ENCODE measurements at places on chromosomes 7 and 10.

DNA sequence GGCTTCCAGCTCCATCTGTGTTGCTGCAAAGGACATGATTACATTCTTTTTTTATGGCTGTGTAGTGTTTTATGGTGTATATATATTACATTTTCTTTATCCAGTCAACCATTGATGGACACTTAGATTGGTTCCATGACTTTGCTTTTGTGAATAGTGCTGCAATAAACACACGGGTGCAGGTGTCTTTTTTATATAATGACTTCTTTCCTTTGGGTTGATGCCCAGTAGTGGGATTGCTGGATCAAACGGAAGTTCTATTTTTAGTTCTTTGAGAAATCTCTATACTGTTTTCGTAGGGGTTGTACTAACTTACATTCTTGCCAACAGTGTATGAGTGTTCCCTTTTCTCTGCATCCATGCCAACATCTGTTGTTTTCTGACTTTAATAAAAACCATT, 189.7 kb downstream of the ACTR3B start:
- no peak for DNase-seq

- peak; percentile 7 for DNase-seq
Measured at GRCh38 chr10:121823993-121824463, 103.8 kb downstream of the ATE1 start.

DNA sequence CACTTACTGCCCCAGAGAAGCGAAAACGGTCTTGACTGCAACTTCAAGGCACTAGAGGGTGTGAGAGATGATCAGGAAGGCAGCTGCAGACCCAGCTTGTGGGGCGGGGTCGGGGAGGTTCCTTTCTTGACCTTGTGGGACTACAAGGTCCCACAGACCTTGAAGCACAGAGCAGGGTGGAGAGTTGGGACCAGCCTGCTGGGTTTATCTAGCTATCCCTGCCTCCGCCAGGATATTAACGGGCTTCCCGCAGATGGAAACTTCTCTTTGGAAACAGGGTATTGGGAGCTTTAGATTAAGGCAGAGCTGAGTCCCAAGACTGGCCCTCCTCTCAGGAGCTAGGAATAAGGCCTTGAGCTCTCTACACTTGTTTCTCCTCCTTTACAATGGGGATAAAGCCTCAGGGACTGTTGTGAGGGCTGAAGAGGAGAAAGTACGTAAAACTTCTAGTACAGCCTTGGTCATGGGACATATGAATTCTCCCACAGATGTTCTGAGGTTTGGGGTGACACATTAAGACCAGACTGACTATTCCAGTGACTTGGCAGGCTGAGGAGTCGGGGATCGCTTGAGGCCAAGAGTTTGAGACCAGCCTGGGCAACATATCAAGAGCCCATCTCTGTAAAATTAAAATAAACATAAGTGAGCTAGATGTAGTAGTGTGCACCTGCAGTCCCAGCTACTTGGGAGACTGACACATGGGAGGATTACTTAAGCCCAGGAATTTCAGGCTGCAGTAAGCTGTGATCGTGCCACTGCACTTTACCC, 153.2 kb downstream of the CDH23 start:
- DNase-seq, result no peak

DNA sequence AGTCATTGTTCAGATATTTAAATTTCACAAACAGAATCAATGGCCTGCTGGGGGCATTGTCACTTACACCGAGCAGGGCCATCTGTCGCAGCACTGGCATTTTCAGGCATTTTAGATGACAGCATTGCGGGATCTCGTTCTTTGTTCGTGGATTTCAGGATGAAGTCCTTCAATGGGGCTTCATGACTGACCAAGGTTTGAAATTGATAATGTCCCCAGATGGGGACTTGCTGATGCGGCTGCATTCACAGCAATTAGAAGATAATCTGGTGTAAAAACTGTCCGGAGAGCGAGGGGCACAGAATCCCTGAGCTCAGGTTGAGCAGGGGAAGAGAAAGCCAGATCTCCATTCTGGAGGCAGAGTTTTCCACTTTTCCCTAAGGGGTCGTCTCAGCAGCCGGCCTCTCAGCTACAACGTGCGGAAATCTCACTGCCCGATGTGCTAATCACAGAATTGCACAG, 1.9 kb upstream of the C7orf33 start:
- no peak for DNase-seq

DNA sequence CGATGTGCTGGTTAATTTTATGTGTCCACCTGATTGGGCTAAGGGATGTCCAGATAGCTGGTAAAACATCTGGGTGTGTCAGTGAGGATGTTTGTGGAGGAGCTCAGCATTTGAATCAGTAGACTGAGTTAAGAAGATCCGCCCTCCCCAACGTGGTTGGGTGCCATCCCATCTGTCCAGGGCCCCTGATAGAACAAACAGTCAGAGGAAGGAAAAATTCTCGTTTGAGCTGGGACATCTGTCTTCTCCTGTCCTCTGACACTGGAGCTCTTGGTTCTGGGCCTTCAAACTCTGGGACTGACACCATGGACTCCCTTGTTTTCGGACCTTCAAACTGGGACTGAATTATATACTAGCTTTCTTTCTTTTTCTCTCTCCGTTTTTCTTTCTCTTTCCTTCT, 59.6 kb downstream of the CARD11 start:
- no peak for DNase-seq

GRCh38 chr10:126087796-126088505, 191.6 kb downstream of the FANK1 start:
- DNase-seq, result peak; percentile 38

DNA sequence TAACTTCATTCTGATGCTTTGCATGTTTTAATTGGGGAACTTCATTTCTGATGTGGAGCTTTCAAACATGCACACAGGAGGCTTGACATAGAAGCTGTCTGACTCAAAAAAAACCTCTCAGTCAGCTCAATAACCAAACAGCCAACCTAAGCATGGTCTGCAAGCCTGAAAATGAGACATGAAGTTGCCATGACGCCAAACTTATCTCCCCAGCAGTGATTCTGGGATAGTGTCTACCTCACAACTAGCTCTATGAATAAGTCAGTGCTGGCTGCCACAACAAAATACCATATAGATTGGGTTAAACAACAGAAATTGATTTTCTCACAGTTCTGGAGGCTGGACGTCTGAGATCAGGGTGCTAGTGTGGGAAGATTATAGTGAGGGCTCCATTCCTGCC, 244.2 kb downstream of the CCDC3 start:
- no peak for DNase-seq

DNA sequence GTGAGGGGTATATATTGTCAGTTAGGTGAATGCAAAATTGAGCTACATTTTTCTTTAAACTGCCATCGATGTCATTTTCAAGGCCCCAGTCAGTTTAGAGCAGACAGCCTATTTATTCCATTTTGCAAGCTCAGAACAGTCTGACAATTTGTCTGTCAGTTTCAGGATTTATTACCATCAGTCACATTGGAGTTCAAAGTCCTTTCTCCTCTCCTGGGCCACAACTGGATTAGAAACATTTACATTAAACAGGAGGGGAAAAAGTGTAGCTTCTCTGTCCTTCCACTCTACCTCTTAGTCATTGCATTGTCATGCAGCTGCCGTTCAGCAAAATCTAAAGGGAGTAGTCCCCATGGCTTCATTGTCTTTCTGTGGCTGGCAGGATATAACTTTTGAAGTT, 3.5 kb upstream of the GHITM start:
- DNase-seq, result no peak

GRCh38 chr10:70588859-70589570, 13.5 kb downstream of the PRF1 start:
- DNase-seq, result no peak

DNA sequence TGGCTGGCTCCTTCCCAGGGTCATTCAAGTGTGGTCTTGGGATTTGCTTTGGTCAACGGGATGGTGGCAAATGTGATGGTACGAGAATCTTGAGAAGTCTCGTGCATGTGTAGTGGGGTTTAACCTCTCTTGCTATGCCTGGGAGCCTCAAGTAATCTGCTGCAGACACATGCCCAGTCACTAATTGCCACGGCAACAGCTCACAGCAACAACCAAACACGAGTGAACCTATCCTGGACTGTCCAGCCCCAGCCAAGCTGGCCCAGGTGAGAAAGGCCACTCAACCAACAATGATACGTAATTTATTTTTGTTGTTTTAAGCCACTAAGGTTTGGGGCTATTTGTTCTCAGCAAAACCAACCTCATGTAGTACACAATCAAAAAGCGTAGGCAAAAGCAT, 38.1 kb upstream of the DDC start:
- no peak for DNase-seq

DNA sequence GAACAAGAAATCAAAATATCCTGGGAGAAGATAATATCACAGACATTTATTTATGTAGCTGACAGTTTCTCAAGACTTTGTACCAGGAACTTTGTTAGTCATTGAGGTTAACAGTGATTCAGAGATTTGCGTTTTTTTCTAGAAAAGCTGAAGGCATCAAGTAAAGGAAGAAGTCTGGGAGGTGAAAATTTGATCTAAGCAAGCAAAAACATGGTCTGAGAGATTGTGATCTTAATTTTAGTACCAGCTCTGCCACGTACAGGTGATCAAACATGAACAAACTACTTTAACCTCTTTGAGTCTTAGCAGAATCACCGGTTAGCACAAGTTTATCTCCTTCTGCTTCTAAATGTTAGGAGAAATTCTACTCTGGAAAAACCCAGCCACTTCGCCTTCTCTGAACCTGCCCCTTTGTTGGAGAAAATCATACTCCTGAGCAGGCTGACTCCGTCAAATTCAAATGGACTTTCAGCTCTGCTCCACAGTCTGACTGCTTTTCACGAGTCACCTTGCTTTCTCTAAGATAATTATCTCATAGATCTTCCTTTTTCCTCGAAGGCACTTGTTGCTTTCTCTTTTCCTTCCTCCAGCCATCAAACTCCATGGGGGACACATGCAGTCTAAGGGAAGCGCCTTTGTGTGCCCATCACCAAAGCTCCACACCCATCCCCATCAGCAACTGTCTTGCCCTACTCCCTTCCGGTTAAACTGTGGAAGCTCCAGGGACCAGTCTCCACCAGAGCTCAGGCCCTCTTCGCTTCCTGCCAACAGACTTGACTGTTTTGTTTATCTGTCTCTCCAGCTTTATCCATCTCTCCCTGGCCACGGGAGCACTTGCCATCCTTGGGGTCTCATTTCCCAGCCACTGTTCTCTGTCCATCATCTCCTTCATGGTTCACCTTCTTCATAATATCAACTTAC, 86.3 kb downstream of the PRKCQ start:
- DNase-seq, result no peak

DNA sequence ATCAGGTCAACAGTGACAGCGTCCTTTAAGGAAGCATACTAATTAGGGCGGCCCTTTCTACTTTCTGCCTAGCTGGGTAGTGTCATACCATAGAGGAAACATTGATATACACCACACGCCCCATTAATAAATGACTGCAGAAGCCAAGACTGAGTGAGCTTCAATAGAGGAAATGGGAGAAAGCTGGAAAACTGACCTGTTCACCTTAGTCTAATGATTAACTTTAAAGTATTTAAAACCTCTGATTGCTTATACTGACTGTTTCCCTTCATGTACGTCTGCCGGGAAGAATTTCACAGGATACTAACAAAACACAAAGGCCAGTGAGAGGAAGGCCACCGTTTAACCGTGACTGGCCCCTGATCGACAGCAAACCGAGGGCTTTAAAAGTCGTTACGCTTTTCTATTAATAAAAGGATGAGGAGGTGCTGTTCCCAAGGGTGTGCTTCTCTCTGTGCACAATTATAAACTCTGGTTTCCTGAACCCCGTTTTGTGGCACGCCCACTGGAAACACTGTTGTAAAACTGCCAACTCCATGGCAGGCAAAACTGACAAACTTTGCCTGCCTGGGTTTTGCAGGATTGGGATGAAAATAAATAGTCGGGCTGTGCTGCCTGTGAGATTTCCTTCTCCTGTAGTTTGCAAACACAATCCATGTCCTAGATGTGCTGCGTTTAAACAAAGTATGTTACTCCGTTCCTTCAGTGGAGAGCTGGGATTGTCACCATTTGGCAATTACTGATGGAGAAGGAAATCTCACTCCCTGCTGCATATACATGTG, 137.6 kb downstream of the NRP1 start:
- no peak for DNase-seq

DNA sequence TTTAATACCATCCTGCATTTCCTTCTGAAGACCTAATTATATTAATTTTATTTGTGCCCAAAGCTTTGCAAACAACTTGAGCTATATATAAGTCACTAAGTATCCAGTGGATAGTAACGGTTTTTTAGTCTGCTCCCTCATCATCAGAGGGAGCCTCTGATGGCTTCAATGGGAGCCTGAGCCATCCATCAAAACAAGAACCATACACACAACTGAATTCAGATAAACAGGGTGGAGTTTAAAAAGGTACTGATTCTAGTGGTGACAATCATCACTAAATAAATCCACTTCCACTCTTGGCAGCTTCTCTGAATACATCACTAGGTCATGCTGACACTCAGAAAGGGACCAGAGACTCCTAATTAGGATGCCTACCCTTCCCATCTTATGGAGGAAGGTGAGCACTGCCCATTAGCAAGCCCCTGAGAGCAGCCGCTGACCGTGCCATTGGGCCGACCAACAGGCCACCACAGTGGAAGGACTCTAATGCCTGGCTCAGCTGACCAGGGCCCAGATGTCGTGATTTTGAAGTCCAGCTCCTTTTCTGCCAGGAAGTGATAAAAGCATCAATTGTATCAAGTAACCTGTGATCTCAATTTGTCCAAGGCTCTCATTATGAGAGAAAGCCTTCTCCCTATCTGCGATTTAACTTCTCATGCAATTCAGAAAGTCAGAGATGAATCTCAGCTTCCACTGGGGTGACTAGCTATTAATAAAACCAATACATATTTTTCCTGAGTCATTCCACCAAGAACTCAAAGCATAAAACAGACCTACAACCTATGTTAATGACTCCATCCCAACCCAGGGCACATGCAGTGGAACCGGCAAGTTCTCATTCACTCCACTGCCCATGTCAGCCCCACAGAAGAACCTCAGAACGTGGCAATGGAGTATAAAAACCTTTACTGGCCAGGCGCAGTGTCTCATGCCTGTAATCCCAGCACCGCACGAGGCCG, 13.1 kb downstream of the VOPP1 start:
- no peak for DNase-seq

DNA sequence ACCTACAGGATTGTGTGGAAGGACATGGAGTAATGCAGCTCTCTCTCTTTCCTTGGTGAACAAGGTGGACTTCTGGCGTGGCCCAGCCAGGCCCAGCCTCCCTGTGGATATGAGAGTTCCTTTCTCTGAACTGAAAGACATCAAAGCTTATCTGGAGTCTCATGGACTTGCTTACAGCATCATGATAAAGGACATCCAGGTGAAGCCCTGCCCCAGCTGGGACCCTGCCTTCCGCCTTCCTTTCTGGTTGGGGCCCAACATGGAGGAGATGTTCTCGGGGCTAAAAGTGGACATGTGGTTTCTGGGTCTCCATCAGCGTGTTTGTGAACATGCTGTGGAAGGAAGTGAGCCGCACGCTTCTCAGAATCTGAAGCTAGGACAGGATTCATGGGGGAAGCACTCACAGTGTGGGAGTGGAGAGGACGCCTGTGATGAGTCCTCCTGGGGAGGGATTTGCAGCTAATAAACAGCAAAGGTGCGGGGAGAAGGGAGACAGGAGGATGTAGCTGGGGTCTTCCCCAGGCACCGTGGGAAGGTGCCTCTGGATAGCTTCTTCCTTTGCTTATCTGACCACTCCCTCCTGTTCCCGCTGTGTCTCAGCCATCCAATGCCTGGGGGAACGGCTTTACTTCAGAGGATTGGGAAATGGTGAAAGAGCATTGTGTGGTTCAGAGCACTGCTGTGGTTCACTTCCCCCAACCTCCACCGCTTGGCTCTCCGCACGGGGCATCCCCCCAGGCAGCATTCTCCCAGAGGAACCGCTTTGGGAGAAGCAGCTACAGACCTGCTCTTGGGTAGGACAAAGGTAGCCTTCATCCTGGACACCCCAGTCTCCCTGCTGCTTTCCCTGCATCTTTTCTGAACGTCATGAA, 5.5 kb downstream of the CPA5 start:
- DNase-seq, result no peak

GRCh38 chr10:70596110-70596798, 6.3 kb downstream of the PRF1 start:
- DNase-seq, result no peak

All from GM04504 (cell line).